NCI-H2029 (cell line): ENCODE measurements at places on chromosomes 5 and 9.
A peak's percentile ranks its signal among the peaks of the same experiment; 100 is the strongest.

DNA sequence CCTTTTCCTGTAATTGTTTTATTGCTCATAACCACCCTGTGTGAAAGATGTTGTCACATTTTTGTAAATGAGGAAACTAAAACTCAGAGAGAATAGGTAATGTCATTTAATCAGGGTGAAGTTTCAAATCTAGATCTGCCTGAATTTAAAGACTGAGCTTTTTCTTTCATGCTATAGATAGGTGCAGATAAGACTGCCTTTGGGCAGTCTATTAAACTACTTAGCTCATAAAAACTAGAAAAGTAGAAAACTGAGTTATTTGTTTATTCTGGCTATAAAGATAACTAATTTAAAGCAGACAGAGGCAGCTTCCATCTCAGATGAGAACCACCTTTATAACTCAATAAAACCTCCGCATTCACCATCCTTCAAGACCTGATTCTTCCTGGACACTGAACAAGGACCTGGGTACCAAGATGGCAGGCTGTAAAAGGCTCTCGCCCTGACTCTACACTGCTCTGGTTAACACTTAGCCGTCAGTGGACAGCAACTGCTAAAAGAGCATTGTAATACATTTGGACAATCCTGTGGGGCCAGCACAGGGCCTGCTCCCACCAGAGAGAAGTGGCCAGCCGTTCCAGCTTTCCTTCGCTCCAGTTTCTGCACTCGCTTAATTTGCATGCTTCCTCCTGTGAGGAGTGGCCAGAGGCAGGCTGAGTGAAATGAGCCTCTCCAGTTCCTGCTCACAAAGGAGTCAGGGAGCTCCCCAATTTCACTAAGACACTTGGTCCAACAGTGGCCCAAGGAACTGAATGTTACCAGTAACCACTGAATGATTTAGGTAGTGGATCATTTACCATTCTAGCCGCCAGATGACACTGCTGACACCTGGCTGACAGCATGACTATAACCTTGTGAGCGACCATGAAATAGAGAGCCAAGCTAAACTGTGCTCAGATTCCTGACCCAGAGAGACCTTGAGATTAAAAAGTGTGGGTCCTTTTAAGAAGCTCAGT is 566.4 kb downstream of the EFNA5 start:
- no peak for DNase-seq

GRCh38 chr9:93203026-93203717 is 19.2 kb downstream of the WNK2 start:
- DNase-seq = no peak

- no peak for DNase-seq
Observed at GRCh38 chr9:77981332-77981731, 50.3 kb downstream of the GNAQ start.

DNA sequence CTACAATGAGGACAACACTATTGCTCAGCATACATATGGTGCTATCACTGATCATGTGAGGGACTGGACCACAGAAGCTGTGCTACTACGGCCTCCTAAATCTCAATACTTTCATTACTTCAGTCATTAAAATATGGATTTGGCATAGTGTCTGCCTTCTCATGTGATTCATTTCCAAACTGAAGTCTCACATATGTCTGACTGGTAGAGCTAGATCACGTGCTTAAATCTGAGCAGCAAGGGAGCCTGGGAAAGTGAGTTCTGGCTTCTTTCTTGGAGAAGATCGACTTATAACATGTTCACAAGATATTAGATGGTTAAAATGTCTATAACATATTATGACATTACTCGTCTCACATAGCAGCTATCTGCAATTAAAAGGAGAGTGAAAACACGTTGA is 8.3 kb downstream of the KIF4B start:
- DNase-seq = no peak

DNA sequence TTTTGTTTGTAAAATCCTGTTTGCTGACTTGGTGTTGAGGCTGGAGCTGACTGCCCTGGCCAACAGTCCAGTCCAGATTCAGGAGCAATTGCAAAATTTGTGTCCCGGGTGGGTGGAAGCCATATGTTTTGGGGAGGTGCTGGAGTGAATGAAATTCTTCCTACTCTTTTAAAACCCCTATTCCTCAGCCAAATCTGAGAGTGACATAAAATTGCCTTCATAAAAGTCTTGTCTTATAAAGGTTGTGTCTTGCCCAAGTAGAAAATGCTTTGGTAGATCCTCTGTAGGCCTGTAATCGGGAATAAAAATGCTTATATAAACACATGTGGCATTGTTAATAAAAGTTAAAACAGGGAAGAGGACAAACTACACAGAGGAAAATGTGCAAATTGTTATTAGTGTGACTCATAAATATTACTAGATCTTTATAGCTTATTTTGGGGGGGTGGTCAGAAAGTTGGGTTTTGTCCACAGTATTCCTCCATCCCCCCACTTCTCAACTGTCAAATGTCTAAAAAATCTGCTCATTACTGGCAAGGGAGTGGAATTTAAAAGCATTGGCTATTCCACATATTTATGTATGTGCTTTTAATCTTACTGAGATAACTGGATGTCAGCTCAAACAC is 45.6 kb downstream of the NNT start:
- DNase-seq = no peak

DNA sequence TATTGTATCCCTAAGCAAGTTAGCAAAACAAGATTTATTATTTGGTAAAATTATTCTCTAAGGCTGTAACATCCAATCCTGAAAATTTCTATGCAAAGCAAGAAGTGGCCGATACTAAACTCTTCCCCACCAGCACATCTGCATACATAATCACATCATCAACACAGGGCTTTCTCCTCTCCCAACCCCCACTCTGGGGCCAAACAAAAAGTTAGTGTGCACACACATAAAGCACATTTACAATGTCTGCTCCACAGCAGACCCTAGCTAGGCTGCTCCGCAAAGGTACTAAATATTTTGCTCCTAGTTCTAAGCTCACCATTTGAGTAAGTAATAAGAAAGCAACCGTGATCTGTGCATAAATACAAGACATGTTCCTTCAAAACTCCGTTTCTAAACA is 3.6 kb downstream of the RNF130 start:
- DNase-seq = no peak

DNA sequence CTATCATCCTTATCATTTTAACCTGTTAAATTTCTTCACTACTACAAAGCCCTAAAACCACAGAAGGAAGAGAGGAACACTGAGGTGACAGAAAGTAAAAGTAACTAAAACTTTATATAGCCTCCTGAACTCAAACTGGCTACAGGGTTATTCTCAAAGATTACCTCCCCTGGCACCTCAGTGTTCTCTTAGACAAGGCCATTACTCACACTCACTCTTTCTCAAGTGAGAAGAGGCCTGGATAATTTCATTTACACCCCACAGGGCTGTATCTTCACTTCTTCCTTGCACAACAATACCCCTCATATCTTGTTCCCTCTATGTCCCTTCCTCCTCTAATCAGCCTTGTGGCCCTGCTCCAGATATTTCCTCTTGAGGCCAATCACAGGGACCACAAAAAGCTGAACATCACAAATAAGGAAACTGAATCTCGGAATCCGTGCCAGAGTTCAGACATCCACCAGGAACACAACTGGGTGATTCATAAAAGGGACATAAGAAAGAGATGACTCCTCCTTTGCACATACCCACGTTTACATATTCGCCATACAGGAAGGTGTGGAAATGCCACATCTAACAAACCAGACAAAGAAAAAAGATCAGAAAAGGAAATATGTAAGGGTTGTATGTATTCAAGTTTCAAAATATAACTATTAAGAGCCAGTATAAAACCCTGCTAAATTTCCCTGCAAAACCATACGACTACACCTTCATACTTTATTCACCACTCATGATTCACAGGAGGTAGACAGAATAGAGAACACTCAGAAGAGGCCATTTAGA is 1.7 kb upstream of the KLHL3 start:
- DNase-seq = no peak

DNA sequence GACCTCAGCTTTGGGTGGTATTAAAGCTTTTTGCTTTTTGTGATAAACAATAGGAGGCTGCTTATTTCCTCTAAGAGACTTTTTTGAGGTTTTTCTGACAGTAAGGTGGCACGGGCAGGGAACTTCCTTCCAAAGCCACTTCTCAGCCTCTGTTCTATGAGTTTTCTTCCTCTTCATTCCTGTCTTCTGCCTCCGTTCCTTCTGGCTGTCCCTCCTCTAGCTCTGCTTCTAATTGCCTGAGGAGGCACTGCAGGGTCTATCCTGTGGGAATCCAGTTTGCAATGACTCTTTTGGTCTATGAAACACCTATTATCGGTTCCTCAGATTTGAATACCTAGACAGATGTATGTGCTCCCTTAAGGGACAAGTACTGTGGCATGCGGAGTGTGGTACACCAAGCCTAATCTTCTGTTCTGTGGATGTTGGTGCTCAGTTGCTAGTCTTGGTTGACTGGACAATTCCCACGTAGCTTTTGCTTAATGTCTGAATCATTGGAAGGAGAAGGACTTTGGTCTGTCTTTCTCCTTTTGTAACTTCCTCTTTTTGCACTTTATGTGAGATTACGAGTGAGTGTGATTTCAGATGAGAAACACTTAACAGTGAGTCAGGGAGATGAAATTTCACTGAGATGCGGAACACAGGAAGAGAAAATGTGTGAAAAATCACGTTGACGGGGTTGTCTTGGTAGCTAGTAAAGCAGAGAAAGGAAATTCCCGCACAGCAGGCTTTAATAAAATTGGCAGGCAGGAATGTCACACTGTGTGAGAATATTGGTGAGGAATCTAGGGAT is 305.2 kb downstream of the EFNA5 start:
- no peak for DNase-seq

- DNase-seq = no peak
Observed at GRCh38 chr5:175748650-175749049, 90.8 kb downstream of the HRH2 start.

GRCh38 chr5:54764102-54765090 is 221.0 kb downstream of the ESM1 start:
- DNase-seq = no peak

GRCh38 chr5:16492398-16493140 is 27.0 kb upstream of the ZNF622 start:
- DNase-seq = no peak

- DNase-seq = peak; percentile 43
Observed at GRCh38 chr5:119411361-119412278, 40.7 kb upstream of the HSD17B4 start.

GRCh38 chr5:12777342-12777741 is 873.1 kb upstream of the CTNND2 start:
- no peak for DNase-seq

DNA sequence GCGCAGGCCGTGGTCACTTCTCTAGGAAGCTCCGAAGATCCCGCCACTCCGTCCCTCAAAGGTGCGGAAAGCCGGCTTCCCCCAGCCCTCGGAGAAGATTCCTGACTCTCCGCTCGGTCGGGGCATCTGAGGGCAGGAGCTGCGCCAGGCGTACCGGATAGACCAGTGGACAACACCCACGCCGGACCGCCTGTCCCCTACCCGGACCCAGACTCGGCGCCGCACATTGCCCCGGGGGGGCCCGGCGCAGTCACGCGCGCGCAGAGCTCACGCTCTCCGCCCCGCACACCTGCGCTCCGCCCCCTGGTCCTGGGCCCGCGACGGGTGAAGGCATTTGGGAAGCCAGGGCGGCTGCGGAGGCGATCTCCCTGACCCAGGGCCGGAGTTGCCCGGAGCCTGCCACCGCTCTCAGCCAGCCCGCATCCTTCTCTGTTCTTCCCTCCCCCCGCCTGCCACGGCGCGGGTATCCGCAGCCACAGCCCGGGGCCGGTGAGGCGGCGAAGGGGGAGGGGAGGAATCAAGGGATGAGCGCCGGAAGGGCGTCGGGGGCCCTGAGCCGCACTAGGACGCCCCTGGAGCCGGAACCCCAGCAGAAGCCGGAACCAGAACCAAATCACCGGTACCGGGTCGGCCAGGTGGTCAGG is 448 bp downstream of the RELL2 start:
- no peak for DNase-seq

- no peak for DNase-seq
Observed at GRCh38 chr5:33008751-33009418, 297.8 kb downstream of the NPR3 start.

DNA sequence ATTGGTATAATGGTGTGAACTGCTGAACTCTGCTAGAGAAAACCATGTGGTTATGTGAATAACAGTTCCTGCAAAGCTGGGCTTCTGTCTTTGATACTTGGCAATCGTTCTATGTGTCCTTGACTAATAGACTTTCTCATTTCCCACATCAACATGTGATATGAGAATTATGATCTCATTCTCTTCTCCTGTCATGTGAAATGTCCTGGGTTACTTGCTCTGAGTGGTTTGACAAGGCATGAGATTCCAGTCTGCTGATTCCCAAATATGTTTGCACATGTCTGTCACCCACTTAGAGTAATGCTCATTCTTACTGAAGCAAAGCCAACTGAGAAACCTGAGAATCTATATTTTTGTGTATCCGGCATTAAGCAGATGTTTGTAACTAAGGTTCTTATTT is 141.2 kb downstream of the PARP8 start:
- no peak for DNase-seq

- no peak for DNase-seq
Observed at GRCh38 chr5:79201206-79201605, 34.7 kb upstream of the JMY start.

- DNase-seq = no peak
Observed at GRCh38 chr9:33355933-33356332, 46.4 kb downstream of the AQP7 start.

GRCh38 chr5:149618581-149619248 is 37.4 kb downstream of the ARHGEF37 start:
- peak; percentile 37 for DNase-seq

GRCh38 chr9:7536310-7536939 is 263.2 kb downstream of the DMAC1 start:
- DNase-seq = no peak

DNA sequence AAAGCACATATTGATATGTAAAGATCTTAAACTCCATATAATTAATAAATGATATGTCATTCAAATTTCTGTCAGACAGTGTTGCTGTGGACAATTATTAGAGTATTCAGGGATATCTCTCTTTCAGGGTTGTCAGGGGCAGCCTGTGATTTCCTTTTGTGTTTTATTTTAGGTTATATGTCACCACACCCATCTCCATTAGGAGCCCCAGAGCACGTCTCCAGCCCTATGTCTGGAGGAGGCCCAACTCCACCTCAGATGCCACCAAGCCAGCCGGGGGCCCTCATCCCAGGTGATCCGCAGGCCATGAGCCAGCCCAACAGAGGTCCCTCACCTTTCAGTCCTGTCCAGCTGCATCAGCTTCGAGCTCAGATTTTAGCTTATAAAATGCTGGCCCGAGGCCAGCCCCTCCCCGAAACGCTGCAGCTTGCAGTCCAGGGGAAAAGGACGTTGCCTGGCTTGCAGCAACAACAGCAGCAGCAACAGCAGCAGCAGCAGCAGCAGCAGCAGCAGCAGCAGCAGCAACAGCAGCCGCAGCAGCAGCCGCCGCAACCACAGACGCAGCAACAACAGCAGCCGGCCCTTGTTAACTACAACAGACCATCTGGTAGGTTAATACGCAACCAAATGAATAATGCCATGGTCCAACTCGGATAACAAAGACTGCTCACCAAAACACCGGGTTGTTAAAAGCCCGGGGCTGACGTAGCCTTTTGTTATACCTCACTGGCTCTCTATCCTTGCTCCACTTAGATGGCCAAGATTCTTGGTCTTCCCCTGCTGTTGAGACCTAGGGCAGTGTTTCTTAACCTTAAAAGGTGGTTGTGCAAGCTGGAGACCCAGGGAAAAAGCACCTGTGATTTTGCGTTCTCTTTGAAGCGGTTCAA is 24.4 kb downstream of the SMARCA2 start:
- DNase-seq = no peak

GRCh38 chr5:137497396-137498290 is 1.5 kb downstream of the SPOCK1 start:
- no peak for DNase-seq
